ENCODE measurements at places on chromosomes 6 and 20.

DNA sequence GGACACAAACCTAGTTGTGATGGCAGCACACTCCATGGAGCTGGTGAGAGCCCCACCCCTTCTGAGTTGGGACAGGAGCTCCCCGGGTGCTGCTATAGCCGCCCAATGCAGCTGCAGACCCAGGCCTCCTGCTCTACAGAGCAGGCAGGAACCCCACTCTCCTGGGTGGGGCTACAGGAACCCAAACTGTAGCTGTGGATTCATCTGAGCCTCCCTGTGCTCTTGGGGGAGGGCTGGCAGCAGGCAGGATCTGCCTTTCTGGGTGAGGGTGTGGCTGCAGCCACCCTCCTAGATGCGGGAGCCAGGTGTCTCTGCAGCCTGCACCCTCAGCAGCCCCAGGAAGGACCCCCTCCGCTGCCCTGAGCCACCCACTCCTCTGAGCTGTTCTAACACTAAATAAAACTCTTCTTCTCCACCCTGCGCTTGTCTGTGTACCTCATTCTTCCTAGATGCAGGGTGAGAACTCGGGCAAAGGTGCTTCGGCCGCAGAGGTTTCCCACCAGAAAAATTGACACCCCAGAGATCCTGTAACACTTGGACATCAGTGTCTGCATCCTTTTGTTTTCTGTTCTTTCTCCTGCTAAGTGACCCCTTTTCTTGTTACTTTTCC is 55.2 kb upstream of the KIF13A start:
- no peak for DNase-seq

DNA sequence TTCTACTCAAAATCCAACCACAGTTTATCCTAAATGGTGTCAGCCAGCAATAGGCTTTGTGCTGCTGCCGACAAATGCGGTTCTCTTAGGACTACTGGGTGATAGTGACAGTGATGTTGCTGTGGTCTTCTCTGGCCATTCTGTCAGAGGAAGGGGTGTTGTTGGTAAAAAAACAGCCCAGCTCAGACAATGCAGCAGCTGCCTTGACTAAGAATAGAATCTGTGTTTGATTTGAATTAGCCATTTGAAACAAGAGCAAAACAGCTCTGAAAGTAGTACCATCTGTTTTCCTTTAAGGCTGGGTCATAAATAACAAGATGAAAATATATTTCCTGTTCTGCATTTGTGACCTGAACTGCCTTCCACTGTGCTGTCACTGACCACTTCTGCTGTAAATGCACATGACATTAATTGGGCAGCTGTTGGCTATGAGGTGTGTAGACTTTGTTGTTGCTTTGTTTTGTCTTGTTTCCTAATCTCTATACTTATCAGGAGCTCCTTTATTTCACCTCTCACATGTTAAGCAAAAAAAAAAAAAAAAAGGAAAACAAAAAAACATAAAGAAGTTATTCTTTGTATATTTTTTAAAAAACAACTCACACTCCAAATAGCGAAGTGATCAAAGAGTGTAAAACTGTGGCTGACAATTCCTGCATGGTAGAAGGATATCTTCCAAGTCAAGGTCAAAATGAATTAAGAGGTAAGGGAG is 497.8 kb upstream of the ARID1B start:
- no peak for DNase-seq

GRCh38 chr6:25476126-25476525 is 175.9 kb upstream of the SCGN start:
- no peak for DNase-seq

GRCh38 chr20:10321138-10321717 is 102.6 kb downstream of the SNAP25 start:
- DNase-seq = no peak

DNA sequence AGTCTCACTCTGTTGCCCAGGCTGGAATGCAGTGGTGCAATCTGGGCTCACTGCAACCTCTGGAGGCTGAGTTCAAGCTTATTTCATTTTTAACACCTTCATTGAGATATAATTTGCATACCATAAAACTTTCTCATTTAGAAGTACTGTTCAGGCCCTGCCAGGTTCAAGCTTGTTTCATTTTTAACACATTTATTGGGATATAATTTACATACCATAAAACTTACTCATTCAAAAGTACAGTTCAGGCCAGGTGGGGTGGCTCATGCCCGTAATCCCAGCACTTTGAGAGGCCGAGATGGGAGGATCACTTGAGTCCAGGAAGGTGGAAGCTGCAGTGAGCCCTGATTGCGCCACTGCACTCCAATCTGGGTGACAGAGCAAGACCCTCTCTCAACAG is 5.5 kb downstream of the OR2B6 start:
- DNase-seq = no peak

DNA sequence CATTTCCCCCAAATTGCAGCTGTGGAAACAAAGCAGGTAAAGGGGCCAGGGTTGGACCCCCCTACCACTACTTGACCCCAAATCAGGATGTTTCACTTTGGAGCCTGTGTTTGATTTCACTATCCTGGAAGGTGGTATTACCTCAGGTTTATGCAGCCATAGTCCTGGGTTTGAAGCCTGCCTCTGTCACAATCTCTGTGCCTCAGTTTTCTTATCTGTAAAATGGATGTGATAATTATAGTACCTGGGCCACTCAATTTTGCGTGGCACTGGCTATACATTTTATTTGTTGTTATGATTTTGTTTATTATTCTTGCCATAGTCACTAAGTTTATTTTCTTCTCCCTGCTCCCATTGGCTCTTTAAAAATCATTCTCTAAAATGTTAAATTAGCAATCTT is 26.7 kb downstream of the JARID2 start:
- DNase-seq = no peak

DNA sequence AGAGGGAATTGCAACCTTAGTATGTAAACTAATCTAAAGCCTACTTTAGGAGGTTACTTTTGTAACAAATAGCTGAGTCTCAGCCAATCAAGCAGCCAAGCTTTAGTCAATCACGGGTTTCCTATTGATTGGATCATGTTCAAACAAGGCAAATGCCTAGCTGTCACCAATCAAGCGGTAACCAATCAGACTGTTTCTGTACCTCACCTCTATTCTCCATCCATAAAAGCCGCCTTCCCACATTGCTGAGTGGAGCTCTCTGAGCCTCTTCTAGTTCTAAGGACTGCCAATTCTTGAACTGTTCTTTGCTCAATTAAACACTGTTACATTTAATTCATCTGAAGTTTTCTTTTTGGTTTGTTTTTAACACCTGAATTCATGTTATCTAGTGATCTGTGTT is 148.4 kb upstream of the BMP5 start:
- DNase-seq = no peak

DNA sequence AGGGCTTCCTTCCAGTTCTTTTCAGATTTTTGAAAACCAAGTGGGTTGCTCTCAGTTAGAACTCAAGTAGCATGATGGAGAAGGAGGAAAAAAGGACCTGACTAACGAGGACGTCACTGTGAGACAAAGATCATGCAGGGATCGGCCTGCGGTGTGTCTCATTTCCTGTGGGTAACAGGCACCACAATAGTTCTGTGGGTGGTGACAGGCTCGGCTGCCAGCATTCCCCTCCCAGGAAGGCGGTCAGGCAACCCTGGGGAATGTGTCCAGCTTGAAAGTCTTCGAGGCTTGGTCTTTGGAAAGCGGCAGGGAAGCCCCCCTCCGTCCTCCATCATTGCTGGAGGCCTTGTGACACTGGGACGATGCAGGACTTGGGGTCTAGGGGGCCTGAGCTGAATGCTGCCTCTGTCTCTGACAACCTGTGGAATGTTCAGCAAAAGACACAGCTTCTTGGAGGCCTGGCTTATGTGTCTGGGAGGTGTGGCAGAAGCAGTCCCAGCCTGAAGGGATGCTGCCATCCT is 121.0 kb downstream of the BCAS1 start:
- DNase-seq = peak; percentile 30

GRCh38 chr20:45407067-45407745 is 883 bp upstream of the DBNDD2 start:
- peak; percentile 82 for DNase-seq

- no peak for DNase-seq
These were observed 811.9 kb downstream of the TENT5A start for GRCh38 chr6:80940571-80940970.

- DNase-seq = peak; percentile 52
These were observed 16.7 kb downstream of the RAET1L start for GRCh38 chr6:150008588-150008987.

DNA sequence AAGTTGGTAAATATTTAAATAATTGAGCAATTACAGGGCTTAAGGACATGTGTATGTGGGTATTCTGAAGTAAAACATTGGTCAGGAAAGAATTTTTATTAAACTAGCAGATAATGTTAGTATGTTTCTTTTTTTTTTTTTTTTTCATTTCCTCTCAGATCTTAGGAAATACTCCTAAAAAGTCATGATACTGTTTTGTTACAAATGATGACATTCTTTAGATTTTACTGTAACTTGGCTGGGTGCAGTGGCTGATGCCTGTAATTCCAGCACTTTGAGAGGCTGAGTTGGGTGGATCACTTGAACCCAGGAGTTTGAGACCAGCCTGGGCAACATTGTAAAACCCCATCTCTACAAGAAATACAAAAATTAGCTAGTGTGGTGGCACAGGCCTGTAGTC is 41.5 kb downstream of the CDC40 start:
- no peak for DNase-seq

DNA sequence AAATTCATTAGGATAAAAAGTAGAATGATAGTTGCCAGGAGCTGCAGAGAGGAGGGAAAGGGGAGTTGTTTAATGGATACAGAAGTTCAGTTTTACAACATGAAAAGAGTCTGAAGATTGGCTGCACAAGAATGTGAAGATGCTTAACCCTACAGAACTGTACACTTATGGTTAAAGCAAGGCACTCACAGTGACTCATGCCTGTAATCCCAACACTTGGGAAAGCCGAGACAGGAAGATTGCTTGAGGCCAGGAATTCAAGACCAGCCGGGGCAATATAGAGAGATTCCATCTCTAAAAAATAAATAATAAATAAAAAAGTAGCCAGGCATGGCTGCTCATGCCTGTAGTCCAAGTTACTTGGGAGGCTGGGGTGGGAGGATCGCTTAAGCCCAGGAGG is 174.0 kb downstream of the TASP1 start:
- no peak for DNase-seq

DNA sequence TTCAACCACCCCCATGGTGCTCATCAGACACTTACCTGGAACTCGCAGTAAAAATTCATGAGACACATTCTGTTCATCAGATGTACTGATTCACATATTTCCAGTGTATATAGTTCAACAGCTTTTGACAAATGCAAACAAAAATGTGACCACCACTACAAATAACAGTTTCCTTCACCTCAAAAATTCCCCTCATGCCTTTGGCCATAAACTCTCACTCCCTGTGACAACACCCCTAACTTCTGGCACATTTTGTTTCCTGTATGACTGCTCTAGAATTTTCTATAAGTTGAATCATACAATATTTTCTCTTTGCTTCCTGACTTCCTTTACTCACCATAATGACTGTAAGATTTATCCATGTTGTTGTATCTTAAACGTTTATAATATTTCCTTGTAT is 63.7 kb downstream of the C6orf118 start:
- no peak for DNase-seq

DNA sequence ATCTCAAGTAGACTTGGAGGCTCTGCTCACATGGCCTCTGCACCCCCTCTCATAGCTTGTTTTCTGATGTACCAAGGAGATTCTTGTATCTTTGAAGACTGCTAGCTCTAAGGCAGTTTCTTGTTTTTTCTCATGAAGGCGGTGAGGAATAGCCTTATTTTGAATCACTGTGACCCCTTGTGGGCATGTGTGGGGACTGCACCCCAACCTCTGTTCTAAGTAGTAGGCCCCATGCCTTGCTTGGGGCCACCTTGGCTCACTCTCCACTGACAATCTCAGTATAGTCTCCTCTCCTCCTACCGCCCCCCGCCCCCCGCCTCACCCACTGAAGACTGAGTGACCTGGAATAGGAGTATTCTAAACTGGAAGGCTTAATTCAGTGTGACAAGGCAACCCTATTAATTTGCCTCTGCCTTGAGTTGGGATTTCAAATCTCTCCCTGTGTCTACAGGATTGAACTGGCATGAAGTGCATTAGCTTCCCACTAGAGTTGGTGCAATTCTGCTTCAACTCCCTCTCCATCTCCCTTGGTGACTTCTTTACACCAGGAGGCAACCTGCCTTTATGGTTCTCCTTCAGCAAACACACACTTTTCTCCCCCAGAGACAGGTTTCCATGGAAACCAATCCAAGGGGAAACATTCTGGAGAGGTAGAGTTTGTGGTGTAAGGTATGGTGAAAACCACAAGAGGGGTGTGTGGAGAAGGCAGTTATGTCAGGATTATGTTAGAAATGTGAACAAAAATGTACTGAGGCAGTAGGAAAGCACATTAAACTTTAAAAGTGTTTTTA is 75.4 kb upstream of the ECI2 start:
- no peak for DNase-seq

DNA sequence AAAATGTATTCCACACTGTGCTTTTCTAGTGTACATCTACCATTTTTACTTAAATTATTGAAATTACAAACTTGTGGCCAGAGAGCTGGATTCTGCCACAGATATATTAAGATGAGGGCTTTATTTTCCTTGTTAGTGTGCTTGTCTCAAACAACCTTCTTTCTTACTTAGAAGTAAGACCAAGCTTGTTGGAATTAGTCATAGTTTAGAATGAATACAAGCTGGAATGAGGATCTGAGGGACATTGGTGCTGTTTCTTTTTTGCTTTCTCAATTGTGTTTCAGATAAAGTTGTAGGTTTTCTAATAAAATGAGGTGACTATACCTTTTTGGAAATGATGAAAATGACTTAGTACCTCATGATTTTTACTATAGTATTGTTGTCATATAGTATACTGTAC is 40.3 kb downstream of the UBR2 start:
- no peak for DNase-seq

DNA sequence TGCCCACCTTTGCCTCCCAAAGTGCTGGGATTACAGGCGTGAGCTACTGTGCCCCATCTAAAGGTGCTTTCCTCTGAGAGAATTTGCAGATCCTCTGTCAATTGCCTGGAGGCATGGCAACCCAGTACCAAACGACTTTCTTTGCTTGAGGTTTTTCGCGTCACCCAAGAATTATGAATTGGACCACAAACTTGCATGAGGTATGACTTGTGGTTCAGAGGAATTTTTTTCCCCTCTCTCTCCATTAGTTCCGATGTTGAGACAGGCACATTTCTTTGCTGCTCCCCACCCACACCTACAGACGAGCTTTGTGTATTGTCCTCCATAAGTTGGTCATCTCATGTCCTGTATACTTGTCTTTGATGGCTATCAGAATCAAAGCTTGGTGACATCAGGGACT is 11.8 kb upstream of the SCAF8 start:
- no peak for DNase-seq

GRCh38 chr20:48691523-48691922 is 136.3 kb downstream of the PREX1 start:
- DNase-seq = no peak

- no peak for DNase-seq
These were observed 3.0 kb upstream of the ZSCAN26 start for GRCh38 chr6:28263922-28264321.

DNA sequence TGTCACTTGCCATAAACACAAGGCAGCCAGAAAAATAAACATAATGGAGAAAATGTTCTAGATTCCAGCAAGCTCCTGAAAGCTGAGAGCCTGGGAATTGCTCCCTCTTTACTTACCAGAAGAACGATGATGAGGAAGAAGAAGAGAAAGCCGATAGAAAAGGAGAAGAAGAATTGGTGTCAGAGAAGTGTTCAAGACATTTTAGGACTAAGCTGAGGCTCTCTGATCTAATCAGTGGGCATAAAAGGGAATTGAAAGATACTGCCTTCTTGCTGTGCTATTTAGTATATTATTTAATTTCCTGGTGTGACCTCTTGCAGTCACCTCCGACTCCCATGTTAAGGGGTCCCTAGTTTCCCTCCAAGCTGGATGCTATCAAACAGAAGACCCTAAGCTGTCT is 316.6 kb upstream of the JARID2 start:
- DNase-seq = no peak

GRCh38 chr6:85300581-85300980 is 149.3 kb upstream of the NT5E start:
- no peak for DNase-seq
